ENCODE measurements at places on chromosomes 5 and 9.
A peak's percentile ranks its signal among the peaks of the same experiment; 100 is the strongest.

DNA sequence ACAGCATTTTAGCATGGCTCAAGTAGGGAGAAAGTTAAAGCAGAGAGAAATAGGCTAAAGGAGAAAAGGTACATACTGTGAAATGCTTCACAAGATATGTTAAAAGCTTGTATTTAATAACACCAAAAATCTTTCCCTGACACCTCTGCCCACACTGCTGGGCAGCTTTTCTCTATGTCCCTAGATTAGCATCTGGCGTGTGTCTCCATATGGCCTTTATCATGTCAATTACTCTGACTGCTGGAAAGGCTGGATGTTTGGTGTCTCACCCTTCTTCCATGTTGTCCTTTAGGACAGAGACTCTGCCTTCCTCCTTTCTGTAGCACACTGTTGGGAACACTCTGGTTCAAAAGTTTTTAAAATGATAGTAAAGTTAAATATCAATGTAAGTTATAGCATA, 122.5 kb downstream of the OXCT1 start:
- DNase-seq, result no peak

- peak; percentile 44 for DNase-seq
Observed at GRCh38 chr5:157915638-157916037, 56.7 kb upstream of the CLINT1 start.

- no peak for DNase-seq
Observed at GRCh38 chr5:139642891-139643871, 5.0 kb upstream of the CXXC5 start.

DNA sequence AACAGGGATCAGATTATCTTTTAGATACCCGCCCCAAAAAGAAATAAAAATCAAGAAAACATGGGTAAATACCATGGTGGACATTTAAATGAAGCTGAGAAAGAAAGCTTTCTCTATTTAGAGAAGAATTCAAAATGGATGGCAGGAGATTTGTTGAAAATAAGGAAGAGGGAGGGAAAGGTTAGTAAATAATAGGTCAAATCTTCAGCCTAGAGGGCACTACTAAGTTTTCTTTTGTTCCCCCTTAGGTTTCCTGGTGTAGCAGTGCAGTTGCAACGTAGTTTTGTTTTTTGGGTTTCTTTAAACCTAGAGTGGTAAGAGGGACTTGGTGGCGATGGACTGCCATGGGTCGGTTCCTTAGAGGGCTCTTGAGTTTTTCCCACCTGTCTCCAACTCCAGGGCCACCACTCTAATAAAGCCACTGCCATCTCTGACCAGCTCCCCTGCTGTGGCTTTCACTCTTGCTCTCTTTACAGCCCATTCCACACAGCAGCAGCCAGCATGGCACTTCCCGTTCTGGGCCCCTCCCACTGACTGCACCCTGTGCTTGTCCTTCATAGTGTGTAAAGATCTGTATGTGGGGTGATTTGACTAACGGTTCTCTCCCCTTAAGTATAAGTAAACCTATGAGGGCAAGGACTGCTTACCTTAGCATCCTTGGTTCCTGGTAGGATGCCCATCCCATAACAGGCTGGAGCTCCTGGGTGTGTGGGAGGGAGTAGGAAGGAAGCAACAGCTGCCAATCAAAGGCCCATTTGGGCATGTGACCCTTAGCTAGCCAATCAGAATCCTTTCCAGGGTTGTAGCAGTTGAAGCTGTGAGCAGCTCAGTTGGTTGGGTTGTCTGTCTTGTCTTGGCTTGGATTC, 118.3 kb downstream of the SLC1A3 start:
- DNase-seq, result peak; percentile 5

DNA sequence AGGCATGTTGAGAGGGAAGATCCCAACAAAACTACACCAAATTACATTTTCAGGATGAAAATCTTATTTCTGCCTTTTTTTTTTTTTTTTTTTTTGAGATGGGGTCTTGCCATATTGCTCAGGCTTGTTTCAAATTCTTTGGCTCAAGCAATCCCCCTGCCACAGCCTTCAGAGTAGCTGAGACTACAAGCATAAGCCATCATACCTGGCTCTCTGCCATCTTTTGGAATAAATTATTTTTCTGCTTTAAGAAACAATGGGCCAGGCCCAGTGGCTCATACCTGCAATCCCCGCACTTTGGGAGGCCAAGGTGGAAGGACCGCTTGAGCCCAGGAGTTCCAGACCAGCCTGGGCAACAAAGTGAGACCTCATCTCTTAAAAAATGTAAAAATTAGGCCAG, 14.3 kb downstream of the AFF4 start:
- no peak for DNase-seq

GRCh38 chr9:136349546-136349945, 14.0 kb downstream of the DNLZ start:
- DNase-seq, result no peak

DNA sequence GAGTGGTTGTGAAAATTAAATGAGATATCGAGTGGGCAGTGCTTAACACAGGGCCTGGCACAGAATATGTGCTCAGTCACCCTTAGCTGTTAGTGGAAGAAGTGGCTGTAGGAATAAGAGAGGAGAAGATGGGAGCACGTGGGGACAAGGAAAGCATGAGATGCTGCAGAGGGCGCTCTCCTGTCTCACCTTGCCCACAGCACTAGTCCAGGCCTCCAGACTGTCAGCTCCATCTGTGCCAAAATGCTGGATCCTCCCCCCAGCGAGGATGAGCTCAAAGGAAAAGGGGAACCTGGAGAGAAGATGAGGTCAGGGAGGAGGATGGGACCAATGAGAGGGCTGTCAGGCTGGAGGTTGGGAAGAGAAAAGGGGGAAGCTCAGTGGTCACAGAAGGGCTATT, 12.5 kb downstream of the ARAP3 start:
- peak; percentile 31 for DNase-seq

Data from fibroblast of mammary gland (primary cell).